ENCODE measurements at places on chromosomes 1 and 21.

- no peak for DNase-seq
Measured at GRCh38 chr1:243758647-243759046, 91.4 kb downstream of the AKT3 start.

GRCh38 chr1:84301785-84302385 lies 377 bp downstream of the SAMD13 start:
- DNase-seq: no peak

- no peak for DNase-seq
Measured at GRCh38 chr21:45203983-45204382, 83.7 kb downstream of the POFUT2 start.

DNA sequence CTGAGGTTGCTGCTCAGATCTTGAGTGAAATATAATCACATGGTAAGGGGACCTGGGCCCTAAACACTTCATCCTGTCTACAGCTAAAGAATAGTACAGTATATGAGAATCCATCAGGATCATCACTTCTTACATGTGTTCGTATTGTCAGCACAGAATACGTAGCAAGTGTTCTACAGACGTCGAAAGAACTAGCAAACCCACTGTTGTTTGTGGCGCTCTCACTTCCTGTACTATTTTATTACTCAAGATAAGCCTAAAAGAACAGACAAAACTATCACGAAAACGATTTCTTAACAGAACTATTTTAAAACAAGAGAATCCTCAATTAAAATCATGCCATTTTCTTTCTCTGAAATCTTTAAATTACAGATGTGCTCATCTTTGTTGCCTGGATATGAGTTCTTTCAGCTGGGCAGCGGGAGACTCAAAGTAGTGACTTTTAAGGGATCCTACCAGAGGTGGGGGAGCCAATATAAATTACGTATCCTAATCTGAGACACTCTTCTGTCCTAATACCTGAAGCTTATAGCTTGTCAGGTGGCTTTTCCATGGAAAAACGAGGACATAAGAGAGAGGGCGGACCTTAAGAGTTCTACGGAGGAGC lies 724 bp downstream of the ST7L start:
- DNase-seq: no peak

DNA sequence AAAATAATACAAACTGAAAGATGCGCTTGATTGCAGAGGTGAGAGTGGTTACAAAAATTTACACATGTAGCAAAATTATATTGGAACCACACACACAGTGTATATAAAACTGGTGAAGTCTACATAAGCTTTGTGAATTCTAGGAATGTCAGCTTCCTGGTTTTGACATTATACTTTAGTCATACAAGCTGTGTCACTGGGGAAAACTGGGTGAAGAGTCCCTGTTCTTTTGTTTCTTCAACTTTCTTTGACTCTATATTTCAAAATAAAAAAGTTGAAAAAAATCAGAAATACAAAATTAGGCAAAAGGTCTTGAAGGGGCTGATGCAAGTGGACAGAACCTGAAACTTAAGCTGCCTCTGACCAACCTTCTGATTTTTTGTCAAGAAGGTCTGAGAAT lies 3.0 kb downstream of the C1QC start:
- DNase-seq: no peak

DNA sequence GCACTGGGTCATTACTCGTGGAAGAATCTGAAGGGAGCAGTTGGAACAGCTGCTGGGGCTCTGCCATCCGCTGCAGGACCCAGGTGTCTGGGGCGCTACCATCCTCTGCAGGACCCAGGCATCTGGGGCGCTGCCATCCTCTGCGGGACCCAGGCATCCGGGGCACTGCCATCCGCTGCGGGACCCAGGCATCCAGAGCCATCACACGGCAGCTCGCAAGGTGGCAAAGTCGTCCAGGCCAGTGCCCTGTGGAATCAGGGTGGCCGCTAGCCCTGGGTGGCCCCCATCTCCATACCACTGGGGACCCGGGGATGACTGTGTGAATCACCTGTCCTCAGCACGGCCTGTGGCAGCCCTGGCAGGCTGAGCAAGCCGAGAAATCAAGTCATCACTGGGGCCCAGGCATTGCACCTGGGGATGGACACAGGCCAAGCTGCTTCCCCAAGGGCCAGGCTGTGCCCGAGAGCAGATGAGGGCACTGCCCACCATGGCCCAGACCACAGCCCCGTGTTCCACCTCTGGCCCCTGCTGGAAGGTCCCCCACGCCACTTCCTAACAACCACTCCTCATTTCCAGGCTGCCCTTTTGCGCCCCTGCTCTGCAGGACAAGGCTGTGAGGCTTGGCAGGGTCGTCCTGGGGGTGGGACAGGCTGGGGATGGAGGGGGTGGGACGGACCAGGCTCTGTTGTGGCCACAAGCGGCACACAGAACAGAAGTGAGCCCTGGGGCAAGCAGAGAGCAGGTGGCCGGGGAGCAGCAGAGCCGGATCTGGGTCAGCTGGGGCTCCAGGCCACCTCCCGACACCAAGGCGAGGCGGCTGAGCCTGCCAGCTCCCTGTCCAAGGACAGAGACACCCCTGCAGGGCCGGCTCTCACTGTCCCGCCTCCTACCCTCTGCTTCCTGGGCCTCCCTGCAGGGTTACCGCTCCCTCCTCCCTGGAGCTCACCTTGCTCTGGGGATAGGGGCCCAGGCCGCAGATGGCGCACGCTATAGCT lies 12.7 kb downstream of the GABRD start:
- DNase-seq: no peak

DNA sequence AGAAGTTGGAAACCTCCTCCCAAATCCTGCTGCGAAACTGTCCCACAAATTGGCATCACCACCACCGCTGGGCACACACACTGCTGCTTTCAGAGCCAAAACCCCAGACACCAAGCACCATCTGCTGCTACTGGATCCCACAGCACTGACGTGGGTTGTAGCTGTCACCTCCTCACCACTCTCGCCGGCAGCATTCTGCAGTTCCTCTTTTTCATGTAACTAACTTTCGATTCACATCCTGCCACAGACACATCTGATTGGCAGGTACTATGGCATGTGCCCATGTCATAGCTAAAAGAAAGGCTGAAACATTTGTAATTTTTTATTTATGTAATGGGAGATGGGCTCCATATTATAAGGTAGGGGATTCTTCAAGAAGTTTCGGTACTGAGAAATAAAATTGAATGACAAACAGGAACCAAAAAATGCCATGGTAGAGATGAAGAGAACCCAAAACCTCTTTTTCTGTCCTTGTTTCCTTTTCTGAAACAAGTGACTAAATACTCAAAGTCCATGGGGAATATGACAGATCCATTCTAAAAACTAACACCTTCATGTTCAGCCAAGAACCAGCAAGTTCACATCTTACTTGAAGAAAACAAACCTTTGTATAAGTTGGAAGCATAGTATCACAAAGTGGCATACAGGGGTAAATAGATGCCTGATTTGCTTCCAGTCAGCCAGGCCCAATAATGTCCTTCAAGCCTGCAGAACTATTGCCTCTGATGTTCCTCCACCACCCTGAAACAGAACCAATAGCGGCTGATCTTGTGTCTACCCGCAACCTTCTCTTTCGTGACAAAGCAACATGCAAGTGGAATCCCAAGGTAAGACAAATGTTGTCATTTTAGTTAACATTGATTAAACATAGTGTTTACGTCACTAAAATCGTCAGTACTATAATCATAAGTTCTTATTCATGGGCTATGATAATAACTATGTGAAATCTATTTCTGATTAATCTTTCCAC lies 26.6 kb upstream of the RGS13 start:
- peak; percentile 29 for DNase-seq

DNA sequence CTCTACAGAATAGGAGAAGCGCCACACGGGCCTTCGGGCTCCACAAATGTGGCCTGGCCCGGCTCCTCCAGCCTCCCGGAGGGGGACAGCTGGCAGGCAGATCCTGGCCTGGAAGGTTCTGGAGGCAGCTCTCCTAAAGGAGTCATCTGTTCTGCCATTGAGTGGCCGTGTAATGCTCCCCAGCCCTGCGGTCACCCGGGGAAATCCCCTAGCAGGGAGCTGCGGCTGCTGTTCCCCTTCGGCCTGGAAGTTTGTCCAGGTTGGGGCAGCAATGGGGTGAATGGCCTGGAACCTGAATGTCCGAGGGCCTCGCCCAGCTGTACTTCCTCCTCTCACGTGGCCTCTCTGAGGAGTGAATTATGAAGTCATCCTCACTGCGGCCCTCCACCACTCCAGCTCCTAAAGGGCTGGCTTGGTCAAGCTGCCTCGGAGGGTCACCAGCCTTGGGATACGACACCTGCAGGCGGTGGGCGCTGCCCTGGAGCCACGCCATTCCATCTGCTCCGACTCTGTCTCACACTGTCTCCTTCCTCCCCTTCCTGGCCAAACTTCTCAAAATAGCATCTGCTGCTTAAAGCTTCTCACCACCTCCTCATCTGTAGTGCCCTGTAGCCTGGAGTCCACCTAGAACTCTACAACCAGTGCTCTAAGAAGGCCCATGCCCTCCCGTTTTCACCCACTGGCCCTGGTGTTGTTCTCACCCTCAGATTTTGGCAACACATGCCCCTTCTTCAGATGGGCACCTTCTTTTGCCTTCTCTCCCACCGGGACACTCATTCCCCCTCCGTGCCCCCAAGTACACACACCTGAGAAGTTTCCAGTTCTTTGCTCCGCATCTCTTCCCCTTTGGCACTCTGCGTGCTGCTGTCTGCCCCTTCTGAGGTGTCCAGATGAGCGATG lies 54.4 kb upstream of the TMPRSS2 start:
- DNase-seq: no peak

DNA sequence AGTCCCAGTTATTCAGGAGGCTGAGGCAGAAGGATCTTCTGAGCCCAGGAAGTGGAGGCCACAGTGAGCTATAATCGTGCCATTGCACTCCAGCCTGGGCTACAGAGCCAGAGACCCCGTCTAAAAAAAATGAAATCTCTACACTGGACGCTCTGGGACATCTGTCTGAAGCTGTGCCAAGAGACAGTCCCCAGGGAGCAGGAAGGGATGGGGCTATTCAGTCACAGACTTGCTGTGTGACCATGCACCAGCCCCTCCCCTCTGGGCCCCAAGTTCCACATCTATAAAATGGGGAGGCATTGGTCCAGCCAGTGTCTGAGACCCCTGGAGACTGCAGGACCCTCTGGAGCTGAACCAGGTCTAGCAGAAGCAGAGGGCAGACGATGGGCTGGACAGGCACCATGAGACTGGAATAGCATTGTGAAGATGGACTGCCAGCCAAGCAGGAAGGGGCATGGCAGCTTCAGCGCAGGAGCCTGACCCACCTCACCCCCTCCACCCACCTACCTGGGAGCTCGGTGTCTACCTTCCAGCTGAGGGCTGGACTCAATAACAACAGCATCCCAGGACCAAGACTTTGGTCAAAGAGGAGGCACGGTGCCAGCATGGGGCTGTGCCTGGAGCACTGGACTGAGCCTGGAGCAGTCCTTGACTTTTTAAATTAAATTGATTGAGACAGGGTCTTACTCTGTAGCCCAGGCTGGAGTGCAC lies 1.4 kb downstream of the TMEM54 start:
- DNase-seq: no peak

GRCh38 chr1:186828611-186829454 lies at the start of gene PLA2G4A:
PLA2G4A (plus strand) TSS chr1:186828949; CDS start chr1:186854355, 25,406 bp downstream.
- DNase-seq: no peak
